ENCODE measurements at places on chromosomes 2 and 18.

DNA sequence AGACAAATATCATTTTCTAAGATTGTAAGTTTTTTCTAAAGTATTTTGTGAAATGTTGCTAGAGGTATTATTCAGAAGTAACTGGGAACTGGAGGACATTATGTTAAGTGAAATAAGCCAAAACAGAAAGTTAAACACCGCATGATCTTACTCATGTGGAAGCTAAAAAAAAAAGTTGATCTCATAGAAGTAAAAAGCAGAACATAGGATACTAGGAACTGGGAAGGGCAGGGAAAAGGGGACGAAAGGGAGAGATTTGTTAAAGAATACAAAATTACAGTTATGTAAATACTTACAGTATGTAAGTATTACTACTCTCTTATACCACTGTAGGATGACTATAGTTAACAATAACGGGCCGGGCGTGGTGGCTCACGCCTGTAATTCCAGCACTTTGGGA is 46.7 kb upstream of the CDKL4 start:
- DNase-seq: no peak

DNA sequence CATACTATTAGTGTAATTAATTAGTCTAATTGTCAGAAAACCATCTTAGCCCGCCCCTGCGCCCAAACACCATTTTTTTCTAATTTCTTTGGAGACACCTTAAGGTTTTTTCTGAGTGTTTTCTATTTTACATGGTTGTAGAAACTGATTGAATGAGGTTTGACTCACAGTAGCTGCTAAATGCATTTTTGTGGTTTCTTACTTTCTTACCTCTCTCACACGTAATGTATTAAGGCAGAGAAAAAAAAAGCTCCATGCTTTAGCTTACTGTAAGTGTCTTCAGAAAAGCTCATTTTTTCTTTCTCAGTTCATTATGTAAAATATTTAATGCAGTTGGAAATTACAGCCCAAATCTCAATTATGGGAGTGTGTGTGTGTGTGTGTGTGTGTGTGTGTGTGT is 548.5 kb upstream of the LRRTM4 start:
- DNase-seq: no peak

- DNase-seq: no peak
These were observed 54.1 kb upstream of the CAVIN2 start for GRCh38 chr2:191901031-191901430.

DNA sequence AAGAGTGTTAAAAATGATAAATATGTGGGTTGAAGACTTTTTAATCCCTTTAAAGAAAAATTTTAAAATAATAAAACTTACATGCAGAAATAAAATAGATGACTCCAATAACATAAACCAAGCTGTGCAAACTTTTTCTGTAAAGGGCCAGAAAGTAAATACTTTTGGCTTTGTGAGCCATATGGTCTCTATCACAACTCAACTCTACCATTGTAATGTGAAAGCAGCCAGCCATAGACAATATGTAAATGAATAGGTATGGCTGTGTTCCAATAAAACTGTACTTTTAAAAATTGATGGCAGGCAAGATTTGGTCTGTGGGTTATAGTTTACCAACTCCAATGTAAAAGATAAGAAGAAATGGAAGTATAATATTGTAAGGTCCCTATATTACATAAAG is 45.2 kb downstream of the SNED1 start:
- no peak for DNase-seq

DNA sequence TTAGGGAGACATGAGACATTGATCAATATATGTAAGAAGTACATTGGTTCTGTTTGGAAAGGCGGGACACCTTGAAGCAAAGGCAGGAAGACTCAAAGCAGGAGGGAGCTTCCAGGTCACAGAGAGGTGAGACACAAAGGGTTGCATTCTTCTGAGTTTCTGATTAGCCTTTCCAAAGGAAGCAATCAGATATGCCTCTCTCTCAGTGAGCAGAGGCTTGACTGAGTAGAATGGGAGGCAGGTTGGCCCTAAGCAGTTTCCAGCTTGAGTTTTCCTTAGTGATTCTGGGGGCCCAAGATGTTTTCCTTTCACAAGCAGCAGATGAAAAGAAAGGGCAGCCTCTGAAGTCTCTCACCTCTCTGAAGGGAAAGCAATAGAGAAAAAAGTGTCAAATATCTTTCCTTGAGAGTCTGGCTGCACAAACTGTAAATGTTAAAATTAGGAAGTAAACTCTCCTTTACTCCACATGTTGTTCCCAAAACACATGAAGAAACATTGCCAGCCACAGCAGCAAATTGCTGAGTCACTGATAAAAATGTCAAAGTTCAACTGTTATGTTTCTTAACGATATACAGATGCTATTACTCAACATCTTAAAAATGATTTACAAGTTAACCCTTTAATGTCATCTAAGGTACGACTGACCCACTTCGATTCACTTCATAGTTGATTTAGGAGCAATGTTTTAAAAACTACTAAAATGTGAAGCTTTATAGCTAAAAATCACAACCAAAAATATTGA is 40.3 kb downstream of the CYB5A start:
- no peak for DNase-seq

DNA sequence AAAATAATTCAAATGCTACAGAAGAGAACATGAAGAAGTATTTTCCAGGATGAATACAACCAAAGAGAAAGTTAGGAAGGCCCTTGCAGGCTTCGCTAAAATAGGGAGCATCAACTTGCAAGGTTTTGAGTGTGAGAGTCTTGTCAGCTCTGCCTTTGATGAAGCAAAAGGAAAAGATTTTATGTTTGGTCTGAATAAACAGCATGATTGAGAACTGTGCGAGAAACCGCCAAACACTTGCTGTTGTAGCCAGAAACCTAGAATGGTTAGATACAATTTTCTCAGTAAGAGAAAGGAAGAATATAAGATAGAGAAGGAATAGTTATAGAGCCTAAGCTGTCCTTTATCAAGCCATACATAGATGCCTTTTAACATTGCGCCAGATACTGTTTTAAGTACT is 163.6 kb downstream of the L3MBTL4 start:
- no peak for DNase-seq

GRCh38 chr18:79429785-79430281 is 34.1 kb downstream of the NFATC1 start:
- no peak for DNase-seq

DNA sequence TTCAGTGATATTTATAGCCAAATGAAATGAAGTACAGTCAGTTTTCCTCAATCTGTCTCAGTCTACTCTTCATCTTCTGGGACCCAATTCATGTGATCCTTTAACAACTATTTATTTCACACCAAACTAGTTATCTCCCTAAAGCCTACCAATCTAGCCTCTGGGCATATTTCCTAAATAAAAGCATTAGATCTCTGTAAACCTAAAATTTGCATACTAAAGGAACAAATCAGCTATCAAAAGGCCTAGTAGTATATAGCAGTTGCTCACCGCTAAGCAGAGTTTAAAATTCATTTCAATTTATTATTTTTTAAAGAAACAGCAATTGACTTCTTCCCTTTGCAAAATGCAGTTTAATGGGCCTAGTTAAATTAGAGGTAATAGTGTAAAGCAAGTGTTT is 280.2 kb downstream of the ZEB2 start:
- DNase-seq: no peak

DNA sequence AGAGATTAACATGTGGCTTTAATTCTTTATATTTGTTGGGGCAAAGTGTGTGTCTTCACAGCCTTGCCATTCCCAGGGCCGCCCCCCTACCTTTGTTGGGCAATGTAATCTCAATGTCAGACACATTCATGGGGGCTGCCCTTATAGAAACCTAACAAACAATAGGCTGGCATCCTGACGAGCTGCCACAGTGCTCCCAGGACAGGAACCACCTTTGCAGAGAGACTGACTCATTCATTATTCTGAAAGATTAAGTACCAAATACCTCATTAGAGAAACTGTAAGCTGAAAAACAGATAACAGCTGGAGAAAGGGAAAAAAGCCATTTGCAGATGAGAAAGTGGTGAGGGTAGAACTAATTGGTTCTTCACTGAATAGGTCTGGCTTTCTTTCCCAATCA is 1587.5 kb upstream of the PIK3C3 start:
- no peak for DNase-seq

- no peak for DNase-seq
These were observed 401.6 kb downstream of the GPD2 start for GRCh38 chr2:156837635-156838370.

DNA sequence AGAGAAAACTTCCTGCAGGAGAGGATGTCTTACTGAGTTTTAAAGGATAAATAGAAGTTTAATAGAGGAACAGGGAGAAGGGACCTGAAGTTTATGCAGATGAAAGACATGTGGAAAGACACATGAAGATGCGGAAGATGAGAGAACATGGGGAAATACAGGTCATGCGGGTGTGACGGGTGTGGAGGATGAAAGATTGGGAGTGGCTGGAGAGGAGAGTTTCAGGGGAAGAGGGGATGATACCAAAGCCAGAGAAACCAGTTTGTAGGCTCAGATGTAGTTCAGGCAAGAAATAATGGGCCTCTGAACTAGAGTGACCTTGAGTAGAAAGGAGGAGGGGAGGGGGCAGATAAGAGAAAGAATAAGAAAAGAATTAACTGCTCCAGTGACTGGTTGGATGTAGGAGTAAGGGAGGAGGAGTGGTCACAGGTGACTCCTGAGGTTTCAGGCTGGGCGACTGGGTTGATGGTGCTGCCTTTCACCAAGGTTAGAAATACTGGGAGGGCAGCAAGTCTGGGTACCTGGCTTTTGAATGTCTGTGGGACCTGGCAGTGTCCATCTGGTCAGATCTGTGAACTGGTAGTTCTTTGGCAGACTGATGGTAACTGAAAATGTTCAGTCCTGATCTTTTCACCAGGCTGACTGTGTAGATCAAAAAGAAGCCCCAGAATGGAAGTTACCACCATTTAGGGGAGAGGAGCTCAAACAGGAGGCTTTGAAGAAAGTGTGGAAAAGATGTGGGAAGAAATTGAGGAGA is 69.4 kb downstream of the TET3 start:
- DNase-seq: no peak

- peak; percentile 66 for DNase-seq
These were observed at the start of gene INPP5D for GRCh38 chr2:233059797-233060500. Gene INPP5D (plus strand): TSS chr2:233060342. CDS start chr2:233060479, 137 bp downstream.

DNA sequence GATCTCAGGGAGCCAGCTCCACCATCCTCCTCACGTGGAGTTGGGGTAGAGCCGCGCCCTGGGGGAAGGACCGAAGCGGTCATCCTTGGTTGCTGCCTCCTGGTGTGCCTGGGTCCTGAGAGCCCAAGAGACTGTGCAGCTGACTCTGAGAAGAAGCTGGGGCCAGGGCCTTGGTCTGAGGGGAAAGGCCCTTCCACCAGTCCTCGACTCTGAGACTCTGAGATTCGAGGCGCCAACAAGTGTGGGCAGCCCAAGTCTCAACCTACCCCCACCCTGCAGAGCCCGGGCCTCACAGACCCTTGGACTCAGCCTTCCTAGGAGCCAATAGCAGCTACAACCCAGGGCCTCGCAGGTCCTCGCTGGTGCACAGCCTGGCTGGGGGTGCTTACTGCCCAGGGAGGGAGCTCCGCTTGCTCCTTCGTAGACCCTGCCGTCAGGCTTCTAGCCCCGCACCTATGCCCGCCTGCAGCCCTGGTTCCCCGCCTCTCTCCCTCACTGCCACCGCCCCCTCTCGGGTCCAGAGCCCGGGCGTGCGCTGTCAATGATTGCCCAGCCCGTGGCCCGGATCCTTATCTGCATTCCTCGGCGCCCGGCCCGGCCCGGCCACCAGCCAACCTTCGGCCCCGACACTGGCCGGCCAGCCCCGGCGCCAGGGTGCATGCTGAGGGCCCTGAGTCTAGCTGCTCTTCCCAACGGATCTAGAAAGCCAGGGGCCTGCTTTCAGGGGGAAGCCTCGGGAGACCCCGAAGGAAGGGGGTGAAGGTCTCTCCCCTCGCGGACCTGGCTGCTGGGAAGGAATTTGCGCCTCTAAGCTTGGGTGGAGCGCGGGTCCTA is 2.0 kb downstream of the IHH start:
- DNase-seq: no peak

GRCh38 chr2:88114889-88115288 is 13.0 kb downstream of the FABP1 start:
- no peak for DNase-seq

DNA sequence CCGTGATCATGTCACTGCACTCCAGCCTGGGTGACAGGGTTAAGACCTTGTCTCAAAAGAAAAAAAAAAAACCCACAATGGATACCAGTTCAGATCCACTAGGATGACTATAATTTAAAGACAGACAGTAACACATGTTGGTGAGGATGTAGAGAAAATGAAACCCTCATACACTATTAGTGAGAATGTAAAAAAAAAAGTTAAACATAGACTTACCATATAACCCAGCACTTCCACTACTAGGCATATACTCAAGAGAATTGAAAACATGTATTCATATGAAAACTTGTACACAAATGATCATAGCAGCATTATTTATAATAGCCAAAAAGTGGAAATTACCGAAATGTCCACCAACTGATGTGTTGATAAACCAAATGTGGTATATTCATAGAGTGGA is 48.7 kb downstream of the KIF3C start:
- no peak for DNase-seq

- DNase-seq: no peak
These were observed 14.5 kb downstream of the TMEM185B start for GRCh38 chr2:120208381-120209353.

- no peak for DNase-seq
These were observed 134.6 kb upstream of the SPATS2L start for GRCh38 chr2:200171731-200172482.

- no peak for DNase-seq
These were observed 18.3 kb downstream of the DNPEP start for GRCh38 chr2:219369447-219369861.

GRCh38 chr2:33796511-33796910 is 197.4 kb upstream of the FAM98A start:
- no peak for DNase-seq

GRCh38 chr2:16218625-16219024 is 278.3 kb downstream of the MYCN start:
- no peak for DNase-seq

DNA sequence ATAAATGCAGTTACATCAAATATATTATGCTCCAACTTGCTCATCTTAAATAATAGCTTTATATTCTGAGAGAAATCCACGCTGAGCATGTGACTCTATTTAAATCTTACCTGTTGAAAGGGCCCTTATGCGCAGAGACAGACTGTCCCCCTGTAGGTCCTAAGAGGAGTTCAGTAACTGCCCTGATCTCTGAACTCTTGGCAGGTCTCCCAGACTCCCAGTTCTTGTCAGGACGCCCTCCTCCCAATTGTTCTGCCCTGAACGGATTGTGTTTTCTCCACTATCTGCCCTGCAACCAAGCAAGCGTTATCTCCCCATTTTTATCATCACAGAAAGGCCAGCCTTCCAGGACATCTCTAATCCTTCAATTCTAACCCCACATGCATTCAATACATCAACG is 954.6 kb downstream of the TSN start:
- no peak for DNase-seq

GRCh38 chr2:66555091-66555490 is 120.2 kb downstream of the MEIS1 start:
- no peak for DNase-seq

GRCh38 chr18:54228364-54228763 is 3.9 kb upstream of the MBD2 start:
- no peak for DNase-seq

GRCh38 chr2:201759567-201759966 is 21.2 kb downstream of the ALS2 start:
- no peak for DNase-seq

DNA sequence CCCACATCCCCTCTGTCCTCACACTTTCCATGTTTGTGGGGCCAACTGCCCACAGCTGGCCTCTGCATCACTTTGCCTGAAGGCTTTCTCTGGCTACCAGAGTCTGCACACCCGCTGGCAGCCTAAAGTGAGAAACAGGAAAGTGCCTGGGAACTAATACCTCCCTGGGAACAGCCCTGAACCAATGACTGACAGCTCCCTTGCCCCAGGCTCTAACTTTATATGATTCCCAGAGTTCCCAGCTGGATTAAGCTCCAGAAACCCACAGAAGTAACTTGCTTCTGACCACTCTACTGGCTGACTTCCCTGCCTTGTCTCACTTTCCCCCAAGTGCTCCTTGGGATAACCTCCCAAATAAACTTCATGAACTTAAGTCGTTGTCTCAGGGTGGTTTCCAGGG is 159.6 kb upstream of the LMAN1 start:
- DNase-seq: no peak
